Fibroblast of skin of right biceps (primary cell): ENCODE measurements at places on chromosomes 6 and 20.

DNA sequence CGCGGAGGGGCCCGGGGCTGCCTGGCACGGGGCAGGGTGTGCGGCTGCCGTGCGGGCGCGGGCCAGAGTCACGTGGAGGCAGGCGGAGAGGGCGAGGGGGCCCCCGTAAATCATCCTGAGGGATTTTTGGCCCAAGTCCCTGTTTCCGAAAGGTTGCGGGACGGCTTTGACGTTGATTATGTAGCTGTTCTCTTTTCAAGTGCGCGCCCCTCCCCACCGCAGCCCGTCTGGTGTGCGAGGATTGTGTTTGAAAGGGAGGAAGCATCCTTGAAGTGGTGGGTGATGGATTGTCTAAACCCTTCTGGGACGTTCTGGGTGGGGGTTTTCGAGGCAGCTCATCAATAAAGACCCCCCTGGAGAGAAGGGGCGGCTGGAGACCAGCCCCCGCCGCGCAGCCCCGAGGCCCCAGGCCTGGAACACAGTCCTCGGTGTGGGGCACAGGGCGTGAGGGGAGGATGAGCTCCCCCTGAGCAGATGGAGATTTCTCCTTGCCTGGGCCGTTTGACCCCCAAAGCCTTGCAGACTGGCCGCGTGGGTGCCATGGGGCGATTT lies 7.0 kb upstream of the FOXF2 start:
- no peak for DNase-seq

GRCh38 chr6:87225937-87226336 lies 70.6 kb downstream of the ZNF292 start:
- no peak for DNase-seq

- DNase-seq: peak; percentile 26
Observed at GRCh38 chr6:106360410-106360988, at the start of gene CRYBG1. CRYBG1 (plus strand) TSS chr6:106360717; CDS start chr6:106360909, 192 bp downstream.

DNA sequence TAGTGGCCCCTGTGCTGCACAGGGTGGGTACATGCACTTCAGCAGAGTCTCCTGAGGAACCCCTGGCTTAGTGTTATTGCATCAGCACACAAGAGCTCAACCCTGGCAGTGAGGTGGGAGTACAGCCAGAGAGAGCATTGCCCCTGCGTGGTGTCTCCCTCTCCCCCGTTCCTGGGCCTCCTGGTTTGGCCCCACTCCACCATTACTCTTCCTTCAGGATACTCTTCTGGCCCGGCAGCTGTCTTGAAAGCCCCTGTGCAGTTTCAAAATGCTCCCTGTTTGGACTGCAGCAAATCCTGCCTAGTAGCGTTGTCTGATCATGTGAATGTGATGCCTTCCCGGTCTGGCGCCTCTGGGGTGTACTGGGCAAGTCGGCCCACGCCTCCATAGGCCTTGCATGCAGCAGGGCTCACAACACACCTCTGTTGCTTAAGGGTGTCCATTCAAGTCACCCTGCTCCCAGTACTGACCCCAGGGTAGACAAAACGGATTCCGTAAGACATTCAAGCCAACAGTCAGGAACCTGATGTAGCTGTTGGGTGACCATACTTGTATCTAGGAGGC lies 32.1 kb downstream of the TXNDC5 start:
- no peak for DNase-seq

DNA sequence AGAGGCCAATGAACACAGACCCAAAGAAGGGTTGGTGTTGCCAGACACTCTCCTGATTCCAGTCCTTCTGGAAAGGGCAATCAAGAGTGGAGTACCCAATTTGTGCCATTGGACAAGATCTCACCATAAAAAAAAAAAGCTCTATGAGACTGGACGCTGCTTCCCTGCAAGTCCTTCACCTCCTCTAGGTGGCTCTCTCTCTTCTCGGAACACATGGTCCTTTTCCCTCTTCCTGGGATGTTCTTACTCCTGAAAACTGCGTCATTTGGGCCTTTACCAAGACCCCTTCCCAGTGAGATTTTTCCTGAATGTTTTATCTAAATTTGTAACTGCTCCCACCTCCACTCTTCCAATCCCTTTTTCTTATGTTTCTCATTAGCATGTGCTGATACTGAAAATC lies 280.8 kb downstream of the FOXA2 start:
- DNase-seq: no peak

GRCh38 chr6:18186033-18186432 lies 30.8 kb downstream of the KDM1B start:
- DNase-seq: no peak

GRCh38 chr6:87066449-87067333 lies 28.2 kb downstream of the CGA start:
- peak; percentile 57 for DNase-seq

- DNase-seq: no peak
Observed at GRCh38 chr6:14889188-14889587, 356.7 kb upstream of the JARID2 start.

- DNase-seq: no peak
Observed at GRCh38 chr20:24911461-24911860, 37.6 kb upstream of the CST7 start.

DNA sequence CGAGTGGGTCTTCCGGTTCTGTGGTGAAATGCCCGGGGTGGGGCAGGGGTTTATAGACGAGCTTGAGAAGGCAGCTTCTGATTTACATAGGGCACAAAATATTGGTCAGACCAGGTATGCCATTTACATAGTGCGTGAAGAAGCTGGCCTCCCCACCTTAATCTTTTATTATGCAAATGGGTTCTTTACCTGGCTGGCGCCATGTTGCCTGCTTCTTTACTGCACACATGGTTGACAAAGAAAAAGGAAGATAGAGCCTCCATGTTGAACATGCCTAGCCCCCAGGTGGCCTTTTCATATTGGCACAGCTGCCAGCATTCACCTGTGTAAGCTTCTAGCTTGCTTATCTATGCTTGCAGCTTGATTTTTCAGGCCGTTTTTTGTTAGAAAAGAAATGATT lies 276.2 kb downstream of the PHACTR1 start:
- DNase-seq: no peak

- no peak for DNase-seq
Observed at GRCh38 chr6:74814440-74814839, 391.4 kb downstream of the COL12A1 start.

DNA sequence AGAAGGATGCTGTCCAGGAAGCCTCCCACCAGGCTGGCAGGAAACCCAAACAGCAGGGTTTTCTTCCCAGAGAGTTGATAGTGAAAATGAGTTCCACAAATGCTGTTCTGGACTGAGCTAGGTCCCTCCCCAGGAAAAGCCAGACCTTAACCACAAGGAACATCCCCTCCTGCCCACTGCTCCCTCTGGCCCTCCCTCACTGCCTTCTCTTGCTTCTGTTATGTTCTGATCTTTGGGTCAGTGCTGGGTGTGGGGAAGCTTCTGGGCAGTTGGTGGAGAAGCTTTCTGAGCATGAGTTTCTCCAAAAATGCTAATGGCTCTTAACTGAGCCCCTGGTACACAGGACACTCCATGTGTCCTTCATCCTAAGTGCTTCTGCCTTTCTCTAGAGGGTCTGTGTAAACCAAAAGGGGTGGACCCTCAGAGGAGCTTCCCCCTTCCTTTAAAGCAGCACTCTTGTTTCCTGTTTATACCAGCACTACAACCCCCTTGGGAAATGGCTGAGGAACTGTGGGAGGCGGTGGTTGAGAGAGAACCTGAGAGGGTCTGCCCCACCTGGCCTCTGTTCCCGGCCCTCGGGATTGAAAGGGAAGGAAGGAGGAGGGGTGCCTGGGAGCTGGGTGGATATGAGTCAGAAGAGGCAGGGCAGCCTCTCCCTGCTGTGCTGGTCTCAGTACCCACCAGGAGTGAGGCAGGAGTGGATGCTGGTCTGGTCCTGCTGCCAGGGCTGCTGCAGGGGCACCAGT lies 42.0 kb downstream of the CDS2 start:
- DNase-seq: peak; percentile 36

- peak; percentile 53 for DNase-seq
Observed at GRCh38 chr6:147621961-147622360, 113.5 kb downstream of the SAMD5 start.

GRCh38 chr20:51470907-51471411 lies 71.6 kb downstream of the NFATC2 start:
- no peak for DNase-seq

GRCh38 chr6:112266331-112266730 lies 12.0 kb upstream of the LAMA4 start:
- no peak for DNase-seq

- no peak for DNase-seq
Observed at GRCh38 chr6:28135393-28135792, 6.3 kb upstream of the ZKSCAN8 start.

DNA sequence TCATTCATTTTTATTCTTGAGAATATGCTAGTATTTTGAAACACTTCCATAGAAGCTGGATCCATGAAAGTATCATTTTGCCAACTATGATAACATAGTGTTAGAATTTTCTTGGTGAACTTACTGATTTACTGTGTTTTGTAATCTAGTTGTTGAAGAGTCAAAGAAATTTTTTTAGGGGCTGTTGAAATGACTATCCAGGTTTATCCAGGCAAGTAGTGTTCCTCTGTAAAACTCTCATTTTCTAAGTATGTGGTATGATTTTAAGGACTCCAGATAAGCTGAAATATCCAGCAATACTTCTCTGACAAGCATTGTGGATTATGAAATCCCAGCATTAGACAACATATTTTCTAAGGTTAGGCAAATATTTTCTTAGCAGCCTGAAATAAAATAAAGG lies 95.9 kb downstream of the GRIK2 start:
- DNase-seq: no peak
